ENCODE measurements at places on chromosomes 4 and X.

DNA sequence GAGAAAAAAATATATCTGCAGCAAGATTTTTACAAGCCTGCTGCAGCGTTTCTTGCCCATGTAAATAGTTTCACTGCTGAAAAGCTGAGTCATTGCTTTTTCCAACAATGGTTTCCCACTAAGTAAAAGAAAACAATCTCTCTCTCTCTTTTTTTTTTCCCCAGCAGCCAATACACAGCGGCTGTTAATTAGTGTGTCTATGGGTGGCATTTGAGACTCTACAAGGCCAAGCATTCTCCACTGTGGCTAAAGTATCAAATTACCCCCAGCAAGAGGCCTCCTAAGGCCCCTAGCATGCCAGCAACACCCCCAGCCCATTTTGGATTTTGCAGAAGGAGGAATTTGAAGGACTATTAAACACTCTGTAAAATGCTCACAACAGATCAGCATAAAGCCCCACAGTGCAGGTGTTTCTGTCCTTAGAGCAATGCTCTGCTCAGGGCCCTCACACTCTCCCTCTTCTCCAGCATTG, 837.4 kb downstream of the TRIML1 start:
- DNase-seq = no peak

GRCh38 chr4:74948236-74948635, 15.3 kb downstream of the PARM1 start:
- DNase-seq = no peak

GRCh38 chrX:8453611-8454010, 11.0 kb upstream of the VCX3B start:
- DNase-seq = no peak

GRCh38 chrX:825991-826390, 195.4 kb downstream of the SHOX start:
- no peak for DNase-seq

GRCh38 chr4:167000141-167000852, 234.0 kb downstream of the SPOCK3 start:
- no peak for DNase-seq

- no peak for DNase-seq
Observed at GRCh38 chrX:33855251-33855650, 276.9 kb downstream of the FAM47A start.

DNA sequence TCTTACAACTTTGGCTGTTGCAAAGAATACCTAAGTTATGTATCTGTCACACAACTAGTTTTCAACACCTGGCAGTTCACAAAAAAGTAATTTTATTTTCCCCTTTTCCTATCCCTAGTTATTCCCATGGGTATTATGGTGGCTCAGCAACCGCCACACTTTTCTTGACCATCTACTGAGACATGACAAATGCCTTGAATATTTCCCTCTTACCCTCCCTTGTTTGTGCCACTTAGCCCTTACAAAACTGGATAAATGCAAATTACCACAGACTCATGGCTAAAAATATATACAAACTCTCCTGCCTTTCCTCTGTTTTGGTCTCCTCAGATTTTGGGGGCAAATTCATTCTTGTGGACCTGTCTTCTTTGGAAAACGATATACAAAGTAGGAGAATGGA, 72.1 kb downstream of the AMOT start:
- no peak for DNase-seq

DNA sequence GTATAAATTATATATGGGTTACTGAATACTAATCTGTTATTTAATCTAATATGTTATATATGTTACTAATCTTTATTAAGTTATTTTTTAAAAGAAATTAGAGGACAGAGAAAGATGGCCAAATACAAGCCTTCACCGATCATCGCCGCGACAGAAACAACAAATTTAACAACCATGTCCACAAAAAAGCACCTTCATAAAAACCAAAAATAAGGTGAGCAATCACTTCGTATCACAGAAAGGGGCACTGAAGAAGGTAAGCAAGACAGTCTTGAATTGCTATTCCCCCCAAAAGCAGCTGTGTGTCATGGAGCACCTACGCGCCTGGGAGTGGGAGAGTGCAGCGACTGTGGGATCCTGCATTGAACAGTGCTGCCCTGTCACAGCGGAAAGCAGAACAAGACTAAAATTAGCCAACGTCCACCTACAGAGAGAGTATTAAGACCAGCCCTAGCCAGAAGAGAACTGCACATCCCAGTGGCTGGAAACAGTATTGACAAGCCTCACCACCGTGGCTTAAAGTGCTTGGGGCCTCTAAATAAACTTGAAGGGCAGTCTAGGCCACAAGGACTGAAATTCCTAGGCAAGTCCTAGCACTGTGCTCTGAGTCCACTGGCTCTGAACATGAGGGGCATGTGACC, 38.5 kb downstream of the LRBA start:
- DNase-seq = no peak

DNA sequence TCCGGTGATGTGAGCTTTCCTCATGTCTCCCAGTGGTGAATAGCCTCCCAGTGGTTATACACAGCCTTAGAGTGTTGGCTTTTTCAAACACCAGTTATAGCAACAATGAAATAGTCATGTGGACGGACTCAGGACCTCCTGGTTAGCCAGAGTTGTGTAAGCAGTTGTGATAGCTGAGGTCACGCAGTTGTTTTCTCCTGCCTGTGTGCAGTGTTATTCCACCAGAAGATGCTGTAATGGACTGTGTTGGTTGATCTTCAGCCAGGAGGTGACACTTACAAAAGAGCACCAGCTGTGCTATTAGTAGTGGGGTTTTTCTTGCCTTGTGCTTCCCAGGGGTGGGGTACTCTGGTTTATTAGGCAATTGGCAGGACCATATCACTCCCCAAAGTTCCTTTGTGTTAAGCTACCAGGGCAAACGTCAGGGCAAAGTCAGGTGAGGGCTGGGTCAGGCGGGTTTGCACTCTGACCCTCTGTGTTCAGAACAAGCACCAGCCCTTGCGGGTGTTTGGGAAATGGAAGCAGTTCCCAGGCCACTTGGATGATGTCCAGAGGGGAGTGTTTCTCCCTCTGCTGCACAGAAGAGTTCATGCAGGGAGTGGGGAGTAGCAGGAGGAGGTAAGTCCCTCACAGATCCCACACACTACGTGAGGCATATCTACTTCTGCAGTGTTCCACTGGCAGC, 252.6 kb downstream of the TMEM47 start:
- DNase-seq = no peak

DNA sequence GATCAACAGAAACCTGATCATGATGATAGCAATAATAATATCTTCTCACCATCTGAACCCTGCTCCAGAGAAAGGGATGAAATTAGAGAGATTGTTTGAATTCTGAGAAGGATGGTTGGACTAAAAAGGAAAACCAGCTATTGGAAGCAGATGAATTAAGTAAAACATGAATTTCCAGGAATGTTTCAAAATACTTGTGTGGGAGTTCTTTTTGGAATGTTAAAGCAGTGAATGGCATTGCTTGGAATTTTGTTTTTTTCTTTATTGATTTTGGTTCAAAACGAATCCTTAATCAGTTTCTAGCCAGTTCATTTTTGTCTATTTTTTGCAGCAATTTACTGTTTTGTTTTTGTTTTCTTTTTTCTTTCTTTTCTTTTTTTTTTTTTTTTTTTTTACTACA, 150.3 kb downstream of the NHS start:
- no peak for DNase-seq

- no peak for DNase-seq
Observed at GRCh38 chr4:64200001-64200555, 209.2 kb downstream of the TECRL start.

DNA sequence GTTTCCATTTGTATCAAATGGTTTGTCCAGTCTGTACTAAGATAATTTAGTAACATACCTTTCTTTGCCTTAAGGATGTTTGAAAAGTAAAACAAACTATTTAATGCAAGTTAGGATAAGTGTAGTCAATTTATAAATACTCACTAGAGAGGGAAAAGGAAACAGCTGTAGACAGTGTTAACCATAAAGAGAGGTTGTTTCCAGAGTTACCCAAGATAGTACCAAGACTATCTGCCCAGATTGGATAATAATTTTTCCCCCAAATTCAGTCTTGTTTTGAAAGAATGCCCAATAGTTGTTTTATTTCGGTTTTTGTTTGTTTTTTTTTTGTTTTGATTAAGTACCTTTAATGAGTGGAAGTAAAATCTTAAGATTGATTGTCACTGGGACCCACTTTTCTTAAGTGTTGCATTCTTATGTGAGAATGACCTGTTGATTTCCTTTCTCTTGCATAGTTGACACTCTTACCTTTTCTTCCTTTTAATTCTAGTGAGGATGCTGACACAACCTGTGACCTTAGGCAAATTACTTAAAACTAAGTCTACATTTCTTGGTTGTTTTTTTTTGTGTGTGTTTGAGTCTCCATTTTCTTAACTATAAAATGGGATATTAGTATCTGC, 12.8 kb downstream of the AFF1 start:
- DNase-seq = no peak

DNA sequence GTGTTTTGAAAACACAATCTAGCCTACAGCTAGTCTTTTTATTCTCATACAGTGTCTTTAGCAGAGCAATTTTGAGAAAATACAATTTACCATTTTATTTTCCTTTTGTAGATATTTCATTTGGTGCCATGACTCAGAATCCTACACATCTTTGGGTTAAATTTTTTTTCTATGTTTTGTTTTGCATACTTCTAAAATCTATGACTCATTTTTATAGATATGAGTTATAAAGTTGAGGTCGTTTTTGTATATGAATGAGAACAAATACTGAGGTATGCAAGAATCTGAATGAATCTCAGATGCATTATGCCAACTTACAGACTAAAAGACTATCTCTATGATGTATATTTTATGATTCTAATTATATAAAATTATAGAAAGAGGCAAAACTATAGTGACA, 206.5 kb upstream of the ANXA10 start:
- no peak for DNase-seq

DNA sequence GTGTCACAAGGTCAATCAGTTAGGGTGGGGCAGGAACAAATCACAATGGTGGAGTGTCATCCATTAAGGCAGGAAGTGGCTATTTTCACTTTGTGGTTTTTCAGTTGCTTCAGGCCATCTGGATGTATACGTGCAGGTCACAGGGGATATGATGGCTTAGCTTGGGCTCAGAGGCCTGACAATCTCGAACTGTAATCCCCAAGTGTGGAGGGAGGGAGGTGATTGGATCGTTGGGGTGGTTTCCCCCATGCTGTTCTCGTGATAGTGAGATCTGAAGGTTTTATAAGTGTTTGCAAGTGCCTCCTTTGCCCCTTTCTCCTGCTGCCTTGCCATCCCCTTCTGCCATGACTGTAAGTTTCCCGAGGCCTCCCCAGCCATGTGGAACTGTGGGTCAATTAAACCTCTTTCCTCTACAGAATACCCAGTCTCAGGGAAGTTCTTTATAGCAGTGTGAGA, 36.7 kb upstream of the STS start:
- no peak for DNase-seq

GRCh38 chrX:128973033-128973432, 550.3 kb downstream of the SMARCA1 start:
- DNase-seq = no peak

DNA sequence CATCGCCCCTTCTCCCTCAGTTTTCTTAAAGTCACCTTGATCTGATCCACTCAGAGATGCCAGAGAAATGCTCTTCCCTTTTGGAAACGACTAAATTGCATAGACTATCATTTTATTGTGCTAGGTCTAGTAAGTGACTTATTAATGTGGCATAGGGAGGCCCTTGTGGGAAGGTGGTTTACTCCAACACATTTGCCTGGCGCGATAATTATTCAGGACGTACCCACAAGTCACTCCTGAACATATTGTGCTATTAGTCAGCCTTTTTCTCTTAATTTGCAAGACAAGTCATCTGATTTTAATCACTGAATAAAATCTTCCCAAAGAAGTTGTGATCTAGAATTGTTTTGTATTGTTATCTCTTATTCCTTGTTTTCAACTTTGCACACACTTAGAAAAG, 7.6 kb downstream of the ENPEP start:
- DNase-seq = no peak

DNA sequence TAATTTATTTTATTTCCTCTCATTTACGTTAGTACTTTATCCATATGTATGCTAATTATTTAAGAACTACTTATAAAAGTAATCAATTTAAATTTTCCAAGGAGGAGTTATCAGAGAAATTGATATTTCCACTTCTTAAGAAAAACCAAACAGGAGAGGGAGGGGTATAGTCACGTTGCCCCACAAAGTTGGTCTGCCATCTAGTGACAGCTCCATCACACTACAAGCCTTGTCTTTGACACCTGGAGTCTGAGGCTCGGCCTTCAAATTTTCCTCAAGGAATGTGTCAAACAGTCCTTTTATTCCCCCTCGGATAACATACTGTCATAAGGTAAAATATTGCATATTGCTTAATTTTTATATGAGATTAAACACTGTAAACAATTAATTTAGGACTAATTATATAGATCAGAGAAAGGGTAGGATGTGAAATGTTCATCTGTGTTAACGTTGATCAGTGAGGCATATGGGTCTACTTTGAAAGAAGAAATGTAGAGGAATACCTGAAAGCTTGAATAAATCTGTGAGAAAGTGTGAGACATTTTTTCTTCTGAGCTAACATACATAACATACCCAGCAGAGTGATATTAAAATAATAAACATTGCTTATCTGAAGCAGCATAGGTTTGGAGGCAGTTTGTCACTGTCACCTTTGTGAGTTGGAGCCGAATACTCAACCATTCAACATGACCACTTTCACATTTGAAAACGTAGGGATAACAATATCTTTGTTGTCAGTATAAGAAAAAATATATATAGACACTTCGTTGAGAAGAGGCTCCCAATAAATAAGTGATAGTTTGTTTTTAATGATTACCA, 114.4 kb downstream of the GLRA3 start:
- no peak for DNase-seq

- DNase-seq = no peak
Observed at GRCh38 chrX:151711787-151712186, 4.0 kb upstream of the FATE1 start.

DNA sequence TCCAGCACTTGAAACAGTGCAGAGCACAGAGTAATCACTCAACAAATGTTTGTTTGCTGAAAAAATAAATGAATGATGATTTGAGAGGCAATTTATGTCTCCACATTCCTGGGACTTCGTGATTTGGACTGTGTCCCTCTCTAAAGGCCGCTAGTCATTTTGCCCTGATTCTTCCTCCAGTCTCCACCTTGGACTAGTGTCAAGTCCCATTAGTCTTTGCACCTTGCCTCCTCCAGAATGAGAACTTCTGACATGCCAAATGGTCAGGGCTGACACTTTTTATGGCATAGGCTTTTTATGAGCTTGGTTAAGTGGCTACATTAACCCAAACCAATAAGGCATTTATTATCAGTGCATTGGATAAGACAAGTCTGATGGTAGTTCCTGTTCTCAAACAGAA, 65.1 kb upstream of the POF1B start:
- DNase-seq = no peak

DNA sequence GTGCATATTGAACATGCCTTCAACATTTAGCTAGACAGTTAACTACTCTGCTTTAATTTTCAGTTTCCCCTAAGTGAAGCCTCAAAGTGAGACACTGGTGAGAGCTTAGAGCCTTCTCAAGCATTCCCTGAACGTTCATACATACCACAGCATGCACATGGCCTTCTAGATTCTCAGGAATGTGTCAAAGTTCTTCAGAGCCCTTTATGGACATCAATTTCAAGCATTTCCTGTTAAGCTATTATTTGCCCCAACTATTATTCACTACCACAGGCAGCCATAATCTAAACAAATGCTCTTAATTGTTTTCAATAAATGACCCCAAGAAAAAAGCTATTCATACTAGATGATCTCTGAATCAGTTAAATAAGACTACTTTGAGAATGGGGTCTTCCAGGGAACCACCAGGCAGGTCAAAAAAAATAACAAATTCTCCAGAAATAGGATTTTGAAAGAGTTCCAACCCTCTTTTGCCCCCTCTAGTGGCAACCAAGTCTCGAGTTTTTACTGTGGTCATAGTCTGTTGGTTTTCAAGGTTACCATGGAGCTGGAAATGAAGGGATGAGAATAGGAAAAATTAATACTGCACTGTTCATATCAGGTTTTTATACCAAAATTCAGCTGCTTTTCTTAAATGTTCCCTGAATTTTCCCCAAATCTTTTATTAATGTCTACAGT, 235.4 kb downstream of the RAB28 start:
- no peak for DNase-seq

Measured in stimulated activated CD8-positive, alpha-beta memory T cell treated with anti-CD3 and anti-CD28 coated beads, Interleukin-15, amount 100 ng/mL, for 1 hour (primary cell).